ENCODE measurements at places on chromosomes 13 and 19.

GRCh38 chr13:79227418-79227817, 178.6 kb downstream of the RBM26 start:
- DNase-seq = peak; percentile 22

DNA sequence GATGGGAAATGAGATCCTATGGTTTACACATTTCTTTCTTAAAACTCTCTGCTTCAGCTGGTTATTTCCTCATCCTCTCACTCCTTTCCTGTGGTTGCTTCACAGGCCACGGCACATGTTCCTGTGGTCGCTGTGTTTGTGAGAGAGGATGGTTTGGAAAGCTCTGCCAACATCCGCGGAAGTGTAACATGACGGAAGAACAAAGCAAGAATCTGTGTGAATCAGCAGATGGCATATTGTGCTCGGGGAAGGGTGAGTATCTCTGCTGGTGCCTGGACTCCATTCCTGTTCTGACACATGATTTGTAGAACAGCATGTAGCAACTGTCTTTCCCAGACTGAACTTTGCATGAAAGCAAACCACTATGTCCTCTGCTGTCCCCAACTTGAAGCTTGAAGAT, 254.2 kb downstream of the ITGBL1 start:
- DNase-seq = peak; percentile 60

GRCh38 chr19:55224038-55224665, 4.4 kb downstream of the TMEM86B start:
- no peak for DNase-seq

GRCh38 chr19:48568345-48568886, 16.4 kb downstream of the SULT2B1 start:
- DNase-seq = no peak

DNA sequence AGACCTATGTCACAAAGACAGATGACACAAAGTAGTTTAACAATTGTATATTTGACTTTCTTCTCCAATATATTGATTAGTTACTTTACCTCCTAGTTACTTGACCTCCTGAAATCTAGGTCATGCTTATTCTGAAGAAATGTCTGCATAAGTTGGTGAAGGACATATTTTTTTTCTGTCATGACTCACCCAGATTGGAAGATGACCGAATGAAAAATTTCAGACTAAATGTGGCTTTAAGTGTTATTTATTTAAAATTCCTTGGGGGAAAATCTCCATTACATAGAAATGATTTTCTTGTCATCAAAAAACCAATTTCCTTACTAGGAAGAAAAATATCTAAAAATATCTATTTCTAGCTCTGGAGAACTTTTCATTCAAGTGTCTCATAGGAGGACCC, 217.1 kb downstream of the POSTN start:
- no peak for DNase-seq

DNA sequence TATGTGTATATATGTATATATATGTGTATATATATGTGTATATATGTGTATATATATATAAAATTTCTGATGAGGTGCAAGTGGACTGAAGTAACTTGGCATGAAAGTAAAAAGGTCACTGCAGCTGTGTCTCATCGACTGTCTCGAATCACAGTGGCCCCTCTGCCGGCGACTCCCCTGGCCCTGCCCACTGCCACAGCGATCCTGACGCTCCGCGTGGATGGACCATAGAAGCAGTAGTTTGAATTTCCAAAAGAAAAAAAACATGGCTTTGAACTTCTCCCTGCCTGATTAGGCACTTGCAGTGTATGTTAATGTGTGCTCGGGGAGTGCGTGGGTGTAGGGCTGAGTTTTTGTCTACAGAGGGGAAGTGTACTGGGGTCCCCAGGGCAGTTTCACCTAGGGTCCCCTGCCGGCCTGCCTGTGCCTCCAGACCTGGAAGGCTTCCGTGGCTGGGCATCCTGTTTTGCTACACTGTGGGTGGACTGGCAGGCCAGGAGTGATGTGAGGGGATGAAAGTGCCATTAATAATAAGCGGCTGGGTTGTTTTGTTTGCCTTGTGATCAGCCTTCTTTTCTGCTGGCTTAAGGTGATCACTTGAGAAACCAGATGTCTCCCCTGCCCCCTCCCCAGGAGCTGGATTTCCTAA, 10.8 kb downstream of the ZIC5 start:
- no peak for DNase-seq

GRCh38 chr13:31978021-31978420, 53.6 kb upstream of the FRY start:
- no peak for DNase-seq

DNA sequence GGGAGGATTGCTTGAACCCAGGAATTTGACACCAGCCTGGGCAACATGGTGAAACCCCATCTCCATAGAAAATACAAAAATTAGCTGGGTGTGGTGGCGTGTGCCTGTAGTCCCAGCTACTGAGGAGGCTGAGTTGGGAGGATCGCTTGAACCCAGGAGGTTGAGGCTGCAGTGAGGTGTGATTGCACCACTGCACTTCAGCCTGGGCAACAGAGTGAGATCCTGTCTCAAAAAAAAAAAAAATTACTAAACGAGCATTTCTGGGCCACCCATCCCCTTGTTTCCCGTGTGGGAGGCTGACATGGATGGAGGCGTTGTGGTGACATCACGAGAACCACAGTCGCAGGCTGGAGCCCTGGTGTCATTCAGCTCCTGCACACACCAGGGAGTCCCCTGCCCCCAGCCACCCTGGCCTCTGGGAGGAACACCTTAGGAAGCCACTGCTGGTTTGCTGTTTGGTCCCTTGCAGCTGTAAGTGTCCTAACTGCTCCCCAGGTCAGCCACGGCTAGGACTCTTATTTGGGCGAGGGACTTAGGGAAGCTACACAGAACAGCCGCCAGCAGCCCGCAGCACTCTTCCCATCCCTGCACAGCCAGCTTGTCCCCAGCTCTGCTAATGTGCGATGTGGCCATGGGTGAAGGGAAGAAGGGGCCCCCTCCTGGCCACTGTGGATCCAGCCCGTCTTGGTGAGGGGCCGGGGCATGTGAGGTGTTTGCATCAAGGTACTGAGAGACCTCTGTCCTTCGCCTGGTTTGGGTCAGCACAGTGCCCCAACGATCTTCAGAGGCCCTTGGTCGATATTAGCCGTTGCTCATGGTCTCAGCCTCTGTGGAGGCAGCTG, 12.7 kb downstream of the NKPD1 start:
- no peak for DNase-seq

- no peak for DNase-seq
These were observed 65.1 kb downstream of the SIAH3 start for GRCh38 chr13:45786293-45786920.

DNA sequence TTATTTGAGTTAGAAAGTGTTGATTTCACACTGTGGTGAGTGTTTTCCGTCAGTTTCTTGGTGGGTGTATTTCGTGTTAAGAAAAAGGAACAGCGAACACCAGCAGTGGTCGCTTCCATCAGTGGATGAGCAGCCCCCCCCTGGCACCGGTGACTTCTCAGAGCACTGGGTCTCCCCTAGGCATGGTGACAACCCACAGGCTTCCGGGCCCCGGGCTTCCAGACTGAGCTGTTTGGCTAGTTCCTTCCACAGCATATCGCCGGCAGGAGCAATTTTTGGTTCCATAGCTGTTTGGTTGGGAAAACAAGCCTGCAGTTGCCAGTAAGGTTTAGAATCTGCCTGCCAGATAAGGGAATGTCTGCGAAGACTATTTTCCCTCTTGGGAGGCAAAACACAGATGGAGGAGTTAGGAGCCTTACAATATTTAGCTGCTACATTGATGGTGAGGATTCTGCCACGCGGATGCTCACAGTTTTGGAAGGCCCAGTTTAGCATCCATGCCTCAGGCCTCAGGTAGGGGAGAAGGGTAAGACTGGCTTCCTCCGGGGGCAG, 18.7 kb upstream of the ZNF536 start:
- DNase-seq = no peak

GRCh38 chr13:30446126-30446500, 19.6 kb downstream of the HMGB1 start:
- DNase-seq = no peak

DNA sequence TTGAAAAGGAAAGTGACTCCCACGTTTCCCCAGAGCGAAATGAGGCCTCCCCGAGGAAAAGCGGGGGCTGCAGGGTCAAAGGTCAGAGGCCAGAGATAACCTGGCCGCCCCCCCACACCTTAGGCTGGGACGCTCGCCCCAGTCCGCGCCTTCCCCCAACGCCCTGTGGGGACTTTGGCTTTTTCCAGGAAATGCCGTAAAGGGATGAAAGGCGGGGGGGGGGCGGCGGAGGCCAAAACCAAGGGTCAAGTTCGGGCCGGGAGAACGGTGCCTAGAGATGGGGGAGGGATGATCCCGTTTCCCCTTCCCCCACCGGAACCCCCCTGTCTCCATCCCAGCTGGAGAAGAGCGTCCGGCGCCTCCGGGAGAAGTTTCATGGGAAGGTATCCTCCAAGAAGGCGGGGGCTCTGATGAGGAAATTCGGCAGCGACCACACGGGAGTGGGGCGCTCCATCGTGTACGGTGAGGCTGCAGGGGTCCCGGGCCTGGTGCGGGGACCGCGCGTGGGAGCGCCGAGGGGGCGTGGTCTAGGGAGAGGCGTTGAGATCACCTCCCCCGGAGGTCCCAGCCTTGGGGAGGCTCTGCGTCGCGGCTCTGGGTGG, 575 bp downstream of the SHFL start:
- no peak for DNase-seq

- no peak for DNase-seq
These were observed 23.3 kb upstream of the SPART start for GRCh38 chr13:36369268-36370107.

DNA sequence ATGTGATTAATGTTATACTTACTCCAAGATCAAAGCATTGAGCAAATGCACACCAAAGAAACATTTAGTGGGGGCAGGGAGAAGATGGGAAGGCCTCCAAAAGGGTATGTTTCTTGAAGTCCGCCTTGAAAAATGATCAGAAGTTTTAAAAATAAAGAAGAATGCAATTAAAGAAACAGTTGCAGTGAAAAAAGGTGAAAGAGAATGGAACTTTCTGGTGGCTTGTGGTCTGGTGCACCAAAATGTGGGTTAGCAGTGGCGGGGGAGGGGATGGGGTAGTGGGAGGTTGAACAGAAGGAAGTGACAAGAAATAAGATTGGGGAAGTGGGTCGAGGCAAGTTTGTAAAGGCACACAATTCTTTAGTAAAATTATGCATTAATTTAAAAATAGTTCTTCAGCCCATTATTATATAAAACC, 2.5 kb downstream of the LCP1 start:
- peak; percentile 57 for DNase-seq

DNA sequence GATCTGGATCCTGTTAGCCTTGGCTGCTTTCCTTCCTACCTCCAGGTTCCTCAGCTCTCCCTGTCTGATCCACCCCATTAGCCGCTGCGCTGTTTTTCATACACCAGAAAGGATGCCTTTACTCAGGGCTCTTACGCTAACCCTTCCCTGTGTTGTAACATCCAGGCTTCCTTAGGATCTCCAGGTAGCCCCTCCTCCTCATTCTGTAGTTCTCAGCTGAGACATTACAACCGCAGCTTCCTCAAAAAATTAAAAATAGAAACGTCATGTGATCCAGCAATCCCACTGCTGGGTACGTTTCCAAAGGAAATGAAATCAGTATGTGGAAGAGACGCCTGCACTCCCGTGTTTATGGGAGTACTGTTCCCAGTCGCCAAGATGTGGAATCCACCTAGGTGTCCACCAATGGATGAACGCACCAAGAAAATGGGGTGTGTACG, 18.4 kb upstream of the MYADM start:
- DNase-seq = peak; percentile 78

GRCh38 chr13:21435687-21436151, 23.4 kb downstream of the ZDHHC20 start:
- DNase-seq = peak; percentile 88

All from suppressor macrophage treated with lipopolysaccharide for 4 hours (primary cell).